ENCODE measurements at places on chromosomes 1 and 21. TPM values are rescaled to one million over a fixed set of nuclear protein-coding genes. Genes with fewer than 3 reads are reported as not detected.

Gene BLACAT1
- total RNA-seq, result not detected

GRCh38 chr1:22452481-22452957, 868 bp downstream of the ZBTB40 start:
- no peak for DNase-seq

- no peak for DNase-seq
Observed at GRCh38 chr1:16081636-16082035, 8.2 kb upstream of the FAM131C start.

- DNase-seq, result no peak
Observed at GRCh38 chr1:181557313-181557712, 74.0 kb downstream of the CACNA1E start.

GRCh38 chr1:173527151-173527826, 50.2 kb downstream of the PRDX6 start:
- no peak for DNase-seq

DNA sequence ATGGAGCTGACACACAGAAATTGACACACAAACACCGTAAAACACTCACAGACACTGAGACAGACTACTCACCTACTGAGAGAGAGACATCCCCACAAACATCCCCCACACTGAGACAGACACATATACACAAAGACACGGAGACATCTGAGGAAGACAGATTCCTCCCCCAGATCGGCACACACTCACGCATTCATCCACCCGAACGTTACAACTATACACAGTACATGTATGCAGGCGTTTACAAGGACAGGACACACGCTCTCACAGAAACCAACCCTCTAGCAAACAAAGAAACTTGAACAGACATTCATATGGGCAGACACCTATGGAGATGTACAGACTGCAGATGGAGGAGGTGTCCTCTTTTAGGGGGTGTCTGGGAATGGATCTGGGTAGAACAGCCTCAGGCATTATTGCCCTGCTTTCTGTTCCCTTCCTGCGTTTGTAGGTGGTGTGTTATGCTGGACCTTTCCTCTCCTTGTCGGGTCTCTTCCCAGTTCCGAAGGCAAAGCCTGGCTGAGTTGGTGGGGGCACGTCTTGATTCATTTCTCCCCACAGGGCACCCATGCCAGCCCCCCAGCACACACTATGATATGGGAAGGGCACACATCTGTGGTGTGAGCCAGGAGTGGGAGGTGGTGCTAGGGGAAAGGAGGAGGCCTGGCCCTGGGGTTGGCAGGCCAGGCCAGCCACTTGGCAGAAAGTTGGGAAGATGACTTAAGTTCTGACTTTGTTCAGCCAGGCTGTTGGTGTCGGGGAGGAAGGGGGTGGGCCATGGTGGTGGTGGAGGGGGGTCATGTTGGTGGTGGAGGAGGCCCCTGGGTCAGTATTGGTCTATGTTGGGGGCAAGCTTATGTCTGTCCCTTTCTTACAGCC, 1.5 kb downstream of the KIRREL1 start:
- peak; percentile 47 for DNase-seq

DNA sequence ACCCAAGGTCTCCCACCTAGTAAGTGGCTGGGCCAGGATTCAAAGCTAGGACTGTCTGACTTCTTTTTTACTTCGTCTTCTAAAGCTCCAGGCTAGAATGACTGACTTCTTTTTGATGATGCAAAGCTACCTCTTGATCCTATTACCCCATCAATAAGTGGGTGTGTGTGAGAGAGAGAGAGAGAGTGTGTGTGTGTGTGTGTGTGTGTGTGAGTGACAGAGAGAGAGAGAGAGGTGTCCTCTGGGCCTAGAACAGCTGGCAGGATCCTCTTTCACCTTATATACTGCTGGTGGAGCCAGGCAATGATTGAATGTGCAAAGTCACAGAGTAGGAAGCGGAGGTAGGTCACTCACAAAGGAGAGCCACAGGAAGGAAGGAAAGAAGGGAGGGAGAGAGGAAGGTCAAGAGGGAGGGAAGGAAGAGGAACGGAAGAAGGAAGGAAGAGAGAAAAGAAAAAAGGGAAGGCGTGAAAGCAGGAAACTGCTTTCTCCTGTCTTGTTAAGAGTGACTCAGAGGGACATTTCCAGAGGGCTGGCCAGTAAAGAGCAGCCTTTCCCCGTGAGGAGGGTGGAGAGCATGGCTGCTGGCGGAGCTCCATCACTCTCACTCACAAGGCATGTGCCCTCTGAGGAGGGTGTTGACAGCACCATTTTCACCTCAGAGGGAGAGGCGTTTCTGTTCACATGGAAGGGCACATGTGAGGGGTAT, 68.9 kb downstream of the CDC7 start:
- DNase-seq, result no peak

- no peak for DNase-seq
Observed at GRCh38 chr1:196960854-196961253, 16.5 kb upstream of the CFHR5 start.

- DNase-seq, result no peak
Observed at GRCh38 chr21:33871171-33871570, 44.4 kb downstream of the ATP5PO start.

GRCh38 chr1:116819081-116819480, 64.9 kb downstream of the CD2 start:
- DNase-seq, result no peak

DNA sequence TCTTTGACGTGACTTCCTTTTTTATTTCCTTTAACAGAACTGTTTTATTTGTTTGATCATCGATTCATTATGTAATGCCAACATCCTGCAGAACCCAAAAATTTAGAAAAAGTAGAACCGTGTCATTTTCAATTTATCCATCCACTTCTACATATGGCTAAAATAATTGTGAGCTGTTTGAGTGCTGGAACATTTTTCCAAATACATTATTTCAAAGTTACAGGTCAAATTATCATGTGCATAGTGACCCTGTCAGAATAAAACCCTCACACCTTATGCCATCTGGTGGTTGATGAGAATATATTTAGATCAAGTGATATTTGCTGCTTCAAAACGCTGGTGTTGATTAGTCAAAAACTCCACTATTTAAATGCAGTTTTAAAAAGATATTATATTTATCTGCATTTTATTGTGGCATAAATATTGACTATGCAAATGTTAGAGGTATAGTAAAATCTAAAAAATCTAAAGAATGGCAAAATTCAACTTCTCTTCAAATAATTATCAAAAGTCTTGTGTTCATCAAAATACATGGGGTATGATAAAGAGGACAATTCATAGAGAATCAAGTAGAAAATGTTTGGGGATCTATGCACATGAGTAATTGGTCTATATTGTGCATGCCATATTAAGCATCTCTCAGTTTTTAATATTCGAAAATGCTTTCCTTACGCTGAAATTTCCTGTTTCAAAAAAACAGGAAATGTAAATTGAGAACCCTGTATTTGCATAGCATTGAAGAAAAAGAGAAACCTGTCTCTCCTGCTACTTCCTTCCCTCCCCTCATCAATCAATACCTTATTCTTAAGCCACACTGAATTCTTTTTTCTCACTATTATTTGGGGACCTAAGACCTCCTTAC, 39.7 kb downstream of the UBE2U start:
- DNase-seq, result no peak
